EH (cell line): ENCODE measurements at places on chromosomes 5 and 9.

- no peak for DNase-seq
Observed at GRCh38 chr9:88221105-88221504, 82.8 kb upstream of the SPATA31C2 start.

- peak; percentile 34 for DNase-seq
Observed at GRCh38 chr5:83583859-83584258, 112.3 kb downstream of the VCAN start.

- no peak for DNase-seq
Observed at GRCh38 chr5:168244838-168245559, 46.4 kb upstream of the WWC1 start.

DNA sequence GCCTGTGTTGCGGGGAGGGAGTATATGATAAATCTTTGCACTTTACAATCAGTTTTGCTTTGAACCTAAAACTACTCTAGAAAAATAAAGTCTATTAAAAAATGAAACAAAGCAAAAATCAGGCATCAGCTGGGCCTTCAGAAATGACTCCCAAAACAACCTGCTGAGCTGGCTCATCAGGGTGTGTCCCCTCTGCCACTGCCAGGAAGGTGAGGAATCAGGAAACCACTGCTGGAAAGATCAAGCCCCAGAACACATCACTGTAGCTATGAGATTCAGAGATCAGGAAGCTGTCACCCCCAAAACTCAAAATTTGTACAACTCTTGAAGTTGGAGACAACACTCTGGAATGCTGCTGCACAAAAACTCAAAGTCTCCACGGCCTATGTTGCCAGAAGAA, 40.5 kb upstream of the TBCA start:
- DNase-seq = no peak

DNA sequence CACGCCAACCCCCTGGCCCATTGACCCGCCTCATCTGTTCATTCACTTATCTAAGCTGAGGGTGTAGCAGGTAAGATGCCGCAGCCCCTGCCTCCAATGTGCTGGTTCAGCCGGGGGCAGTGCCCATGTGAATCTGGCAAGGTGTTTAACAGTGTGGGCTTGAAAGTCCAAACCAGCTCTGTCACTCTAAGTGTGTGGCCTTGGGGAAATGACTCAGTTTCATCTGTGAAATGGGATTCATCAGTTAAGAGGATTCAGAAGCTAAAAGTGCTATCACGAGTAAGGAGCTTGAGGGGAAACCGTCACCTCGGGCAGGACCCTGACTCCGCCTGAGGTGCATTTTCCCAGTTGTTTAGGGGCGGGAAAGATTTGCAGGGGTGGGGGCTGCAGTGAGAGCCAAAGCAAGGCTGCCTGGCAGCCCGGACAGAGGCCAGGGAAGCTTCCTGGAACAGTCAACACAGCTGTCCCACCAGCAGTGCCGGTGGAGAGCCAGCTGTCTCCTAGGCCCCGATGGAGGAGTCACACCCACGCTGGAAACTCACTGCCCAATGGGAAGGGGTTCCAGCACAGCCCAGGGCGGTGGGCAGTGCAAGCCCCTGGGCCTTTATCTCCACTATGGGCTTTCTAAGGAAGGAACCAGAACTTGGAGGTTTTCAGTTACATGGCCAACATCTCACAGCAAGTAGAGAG, 9.7 kb upstream of the URM1 start:
- no peak for DNase-seq

DNA sequence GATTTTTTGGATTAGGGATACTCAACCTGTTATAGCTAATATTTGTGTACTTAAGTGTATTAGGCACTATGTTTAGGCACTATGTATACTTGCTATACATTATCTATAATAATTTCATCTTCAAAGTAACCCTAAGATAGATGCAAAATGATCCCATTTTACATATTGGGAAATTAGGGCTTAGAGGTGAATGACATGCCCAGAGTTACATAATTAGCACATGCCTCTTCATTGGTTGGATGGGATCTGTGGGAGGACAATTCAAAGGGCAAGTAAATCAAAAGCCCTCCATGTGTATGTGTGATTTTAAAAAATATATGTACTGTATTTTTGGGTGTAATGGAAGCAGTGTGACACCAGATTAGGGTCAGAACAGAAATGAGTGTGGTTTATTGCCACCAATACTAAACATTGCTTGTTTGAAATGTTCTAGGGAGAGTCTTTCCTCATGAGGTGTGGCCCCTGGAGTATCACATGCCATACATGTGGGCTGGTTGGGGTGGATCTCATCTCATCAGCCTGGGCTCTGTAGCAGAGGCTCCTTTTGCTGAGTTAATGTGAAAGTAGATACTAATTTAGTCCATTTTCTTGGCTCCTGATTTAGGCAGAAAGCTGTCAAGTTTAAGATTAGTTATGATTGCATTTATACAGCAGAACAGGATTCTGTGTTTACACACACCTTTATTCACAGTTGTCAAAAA, 5.5 kb downstream of the C9orf85 start:
- no peak for DNase-seq

- no peak for DNase-seq
Observed at GRCh38 chr9:13721481-13722235, 442.2 kb upstream of the MPDZ start.

- peak; percentile 66 for DNase-seq
Observed at GRCh38 chr5:108345541-108346171, 36.2 kb downstream of the FBXL17 start.

GRCh38 chr9:71302776-71303175, 181.4 kb upstream of the TRPM3 start:
- DNase-seq = peak; percentile 72

DNA sequence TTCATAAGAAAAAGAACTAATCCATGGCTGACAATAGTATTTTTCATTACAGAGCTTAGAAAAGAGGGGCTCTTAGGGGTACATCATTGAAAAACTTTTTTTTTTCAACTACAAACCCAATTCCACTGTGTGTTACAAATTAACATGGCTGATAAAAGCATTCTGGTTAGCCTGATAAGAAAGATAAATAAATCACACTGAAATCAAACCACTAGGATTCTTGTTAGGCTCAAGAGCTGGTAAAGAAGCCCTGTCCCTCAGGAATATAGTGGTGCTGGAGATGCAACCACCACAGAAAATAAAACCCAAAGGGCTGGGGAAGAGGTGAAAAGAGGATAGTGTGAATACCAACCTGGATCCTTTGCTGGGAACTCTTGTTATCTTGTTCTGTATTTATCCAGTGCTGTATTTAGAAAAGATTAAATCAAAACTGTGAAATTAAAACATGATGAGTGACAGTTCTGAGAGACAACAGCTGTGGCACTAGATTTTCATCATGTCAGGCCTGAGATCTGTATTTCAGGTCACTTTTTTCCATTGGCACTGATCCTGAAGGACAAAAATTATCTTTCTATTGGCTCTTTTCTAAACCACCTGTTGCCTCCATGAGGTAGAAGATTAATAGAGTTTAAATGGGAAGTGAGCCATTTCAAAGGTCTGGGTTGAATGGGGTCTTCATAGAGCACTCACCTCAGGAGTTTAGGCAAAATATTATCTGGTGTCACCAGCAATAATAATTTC, 118.6 kb downstream of the ARRDC3 start:
- no peak for DNase-seq

- no peak for DNase-seq
Observed at GRCh38 chr5:115424030-115424429, 120.5 kb downstream of the FEM1C start.

DNA sequence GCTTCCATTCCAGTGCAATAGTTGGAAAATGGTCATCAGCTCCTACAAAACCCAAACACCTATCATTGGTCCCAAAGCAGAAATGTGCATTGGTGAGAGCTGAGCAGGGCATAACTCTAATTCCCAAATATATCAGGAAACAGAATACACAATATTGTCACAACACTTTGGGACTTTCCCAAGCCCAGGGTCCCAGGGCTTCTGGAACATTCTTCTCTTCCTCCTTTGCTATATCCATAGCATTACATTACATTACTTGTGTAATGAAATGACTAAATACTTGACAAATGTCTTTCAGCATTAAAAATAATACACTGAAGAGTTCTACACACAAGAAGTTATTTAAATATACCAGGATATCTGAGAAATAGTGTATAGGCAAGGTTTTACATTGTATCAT, 45.6 kb downstream of the LIX1 start:
- no peak for DNase-seq
